ENCODE measurements at places on chromosomes 5 and 9.

DNA sequence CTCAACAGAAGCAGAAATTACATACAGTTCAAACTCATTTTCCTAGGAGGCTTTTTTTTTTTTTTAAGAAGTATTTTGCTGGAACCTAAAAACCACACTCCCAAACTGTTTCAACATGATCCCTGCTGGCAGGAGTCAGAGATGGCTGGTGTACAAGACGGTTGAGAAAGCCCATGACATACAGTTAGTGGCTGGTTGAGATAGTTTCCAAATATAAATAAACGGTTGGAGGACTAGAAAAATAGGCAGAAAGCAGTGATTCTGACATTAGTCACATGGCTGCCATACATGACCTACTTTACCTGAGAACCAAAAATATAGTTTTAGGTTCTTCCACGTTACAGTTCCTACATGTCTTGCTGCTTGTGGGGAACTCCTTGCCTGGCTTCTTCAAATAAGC, 31.7 kb upstream of the BASP1 start:
- no peak for DNase-seq

DNA sequence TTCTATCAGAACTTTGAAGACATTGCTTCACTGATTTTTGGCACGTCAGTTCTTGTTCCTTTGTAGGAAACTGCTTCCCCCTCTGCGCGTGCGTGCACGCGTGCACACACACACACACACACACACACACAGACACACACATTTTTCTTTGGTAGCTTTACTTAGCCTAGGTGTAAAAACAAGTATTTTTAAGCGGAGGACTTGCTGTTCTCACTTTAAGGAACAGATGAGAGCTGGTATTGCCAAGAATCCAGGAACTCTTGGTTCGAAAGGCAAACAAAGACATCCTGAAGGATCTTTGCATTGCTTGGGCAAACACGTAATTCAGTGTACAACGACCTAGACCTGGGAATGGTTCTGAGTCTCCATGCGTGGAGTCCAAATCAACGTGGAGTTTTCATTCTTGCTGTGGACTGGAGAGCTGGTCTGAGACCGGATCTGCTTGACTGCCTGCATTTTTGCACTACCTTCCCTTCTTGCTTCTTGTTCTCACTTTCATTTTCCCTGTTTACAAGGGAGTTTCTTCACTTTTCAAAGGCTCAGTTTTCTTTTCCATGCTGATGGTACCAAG, 8.2 kb downstream of the TMEM268 start:
- DNase-seq: no peak

- no peak for DNase-seq
These were observed 59.6 kb upstream of the SLC27A6 start for GRCh38 chr5:128905568-128906110.

DNA sequence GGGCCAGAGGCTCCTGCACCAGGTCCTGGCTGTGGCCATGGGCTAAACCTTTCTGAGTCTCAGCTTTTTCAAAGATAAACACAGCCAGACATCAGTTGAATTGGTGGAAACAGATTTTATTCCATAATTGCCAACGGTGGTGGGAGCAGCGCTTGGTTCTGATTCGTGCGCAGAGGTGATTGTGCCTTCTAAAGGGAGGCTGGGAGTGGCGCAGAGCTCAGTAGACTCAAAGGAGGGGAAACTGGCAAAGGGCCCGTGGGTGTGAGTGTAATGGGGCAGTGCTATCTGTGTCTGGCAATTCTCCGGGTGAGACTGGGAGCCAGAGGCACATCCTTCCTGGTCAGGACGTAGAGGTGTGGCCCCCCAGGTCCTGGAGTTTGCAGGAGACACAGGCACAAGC, 169.4 kb upstream of the PPP1R26 start:
- DNase-seq: no peak

- DNase-seq: no peak
These were observed 134.5 kb upstream of the SEMA6A start for GRCh38 chr5:116709082-116709481.

DNA sequence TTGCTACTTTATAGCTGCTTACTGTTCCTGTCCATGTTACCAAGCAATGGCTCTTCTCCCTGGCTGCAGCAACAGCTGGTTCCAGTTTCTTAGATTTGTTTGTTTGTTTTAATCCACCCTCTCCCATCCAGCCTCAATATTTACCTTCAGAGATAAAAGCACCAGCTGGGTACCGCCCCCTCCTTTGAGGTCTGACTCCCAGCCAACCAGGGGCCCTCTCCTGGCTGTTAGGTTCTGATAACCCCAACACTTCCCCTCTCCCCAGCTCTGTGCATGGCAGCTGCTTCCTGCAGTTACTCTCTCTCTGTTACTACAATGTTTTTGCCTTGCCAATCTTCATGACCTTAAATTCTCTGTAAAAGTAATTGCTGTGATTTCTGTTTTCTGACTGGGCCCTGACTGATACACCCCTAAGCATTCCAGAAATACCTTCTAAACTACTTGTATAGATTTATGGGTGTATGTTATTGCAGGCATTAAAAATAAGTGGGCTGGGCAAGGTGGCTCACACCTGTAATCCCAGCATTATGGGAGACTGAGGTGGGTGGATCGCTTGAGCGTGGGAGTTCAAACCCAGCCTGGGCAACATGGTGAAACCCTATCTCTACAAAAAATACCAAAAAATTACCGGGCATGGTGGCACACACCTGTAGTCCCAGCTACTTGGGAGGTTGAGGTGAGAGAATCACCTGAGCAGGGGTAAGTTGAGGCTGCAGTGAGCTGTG, 2.6 kb upstream of the GCNT1 start:
- peak; percentile 8 for DNase-seq

DNA sequence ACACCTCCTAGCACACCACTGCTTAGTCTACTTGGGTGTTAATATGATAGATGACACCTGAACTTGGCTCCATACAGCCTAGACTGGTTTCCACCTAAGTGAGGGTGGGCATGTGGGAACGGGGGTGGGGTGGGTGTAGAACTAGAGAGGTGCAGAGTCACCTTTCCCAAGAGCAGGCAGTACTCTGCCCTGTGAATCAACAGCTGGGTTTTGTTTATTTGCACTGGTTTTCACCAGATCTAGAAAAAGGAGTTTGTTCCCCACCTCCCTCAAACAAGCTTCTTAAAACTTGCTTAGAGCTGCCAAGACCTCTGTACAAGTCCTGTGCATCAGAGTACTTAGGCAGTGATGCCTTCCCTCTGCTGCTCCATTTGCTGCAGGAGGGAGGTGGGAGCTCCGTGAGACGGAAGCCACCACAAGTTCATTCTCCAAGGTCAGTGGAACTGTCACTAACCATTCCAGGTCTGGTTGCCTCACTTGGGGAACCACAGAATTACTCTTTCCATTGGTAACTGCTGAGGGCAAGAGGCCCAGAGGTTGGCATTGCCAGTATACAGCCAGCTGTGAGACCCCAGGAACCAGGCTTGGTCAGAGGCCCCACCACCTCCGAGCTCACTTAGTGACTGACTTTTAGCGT, 163.5 kb downstream of the NR3C1 start:
- no peak for DNase-seq

DNA sequence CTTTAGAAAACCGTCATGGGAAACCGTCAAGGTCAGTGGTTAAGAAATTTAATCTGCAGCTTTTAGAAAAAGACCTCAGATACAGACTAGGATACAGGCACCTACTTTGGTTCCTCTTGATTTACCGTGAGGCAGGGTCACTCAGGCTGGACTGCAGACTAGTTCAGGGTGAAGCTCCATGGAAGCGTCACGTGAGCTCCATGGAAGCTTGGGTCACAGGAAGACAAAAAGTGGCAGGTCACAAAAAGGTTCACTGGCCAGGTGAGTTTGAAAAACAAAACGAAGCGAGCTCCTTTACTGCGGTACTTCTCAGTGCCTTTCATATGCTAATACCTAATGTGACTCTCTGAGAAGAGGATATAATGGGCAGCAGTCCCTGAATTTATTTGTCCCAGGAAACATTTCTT, 43.0 kb downstream of the PRRC2B start:
- DNase-seq: no peak

GRCh38 chr5:142445266-142445665, 120.4 kb upstream of the SPRY4 start:
- no peak for DNase-seq

DNA sequence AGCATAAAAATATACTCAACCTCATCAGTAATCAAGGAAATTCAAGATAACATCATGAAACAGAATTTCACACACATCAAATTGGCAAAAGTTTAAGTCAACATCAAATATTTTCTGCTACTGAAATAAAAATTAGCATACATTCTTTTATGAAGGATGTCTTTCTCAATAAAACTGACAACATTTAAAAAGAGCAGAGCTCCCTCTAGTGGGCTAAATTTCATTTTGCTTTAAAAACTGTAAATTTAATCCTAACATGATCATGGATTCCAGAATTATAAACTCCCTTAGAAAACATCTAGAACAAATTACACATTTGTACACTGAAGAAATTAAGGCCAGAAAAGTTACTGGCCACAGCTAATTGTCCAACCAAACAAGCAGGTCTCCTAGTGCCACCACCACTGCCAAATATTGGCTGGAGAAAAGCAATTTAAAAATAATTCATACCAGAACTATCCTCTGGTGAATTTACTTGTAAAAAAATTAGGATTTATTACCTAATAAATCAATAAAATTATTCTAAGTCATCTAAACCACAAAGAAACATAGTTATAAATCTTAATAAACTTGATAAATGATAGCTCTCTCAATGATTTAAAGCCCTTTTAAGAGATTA, 31.2 kb downstream of the DEPDC1B start:
- DNase-seq: no peak

GRCh38 chr5:150309101-150309885, 6.6 kb upstream of the ARSI start:
- no peak for DNase-seq

- DNase-seq: no peak
These were observed 130.1 kb downstream of the C9orf50 start for GRCh38 chr9:129490583-129491486.

DNA sequence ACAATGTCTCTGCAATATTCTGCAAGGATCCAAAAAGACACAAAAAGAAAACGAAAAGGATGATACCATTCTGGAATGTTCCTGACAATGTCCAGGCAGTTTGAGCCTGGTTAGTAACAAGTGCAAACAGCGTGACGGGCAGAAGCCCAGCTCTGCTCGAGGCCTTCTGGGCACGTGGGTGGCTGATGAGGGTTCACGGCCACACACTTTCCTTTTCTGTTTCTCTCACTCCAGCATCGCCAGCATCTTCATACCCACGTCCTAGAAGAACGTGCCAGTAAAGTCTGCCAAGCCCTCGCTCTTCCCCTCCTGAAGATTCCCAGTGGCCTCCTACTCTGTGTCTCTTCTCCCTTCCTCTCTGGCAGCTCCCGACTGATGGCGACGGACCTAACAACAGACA, 36.7 kb downstream of the COL23A1 start:
- no peak for DNase-seq

- DNase-seq: no peak
These were observed 2.5 kb upstream of the ADRB2 start for GRCh38 chr5:148823871-148824270.

DNA sequence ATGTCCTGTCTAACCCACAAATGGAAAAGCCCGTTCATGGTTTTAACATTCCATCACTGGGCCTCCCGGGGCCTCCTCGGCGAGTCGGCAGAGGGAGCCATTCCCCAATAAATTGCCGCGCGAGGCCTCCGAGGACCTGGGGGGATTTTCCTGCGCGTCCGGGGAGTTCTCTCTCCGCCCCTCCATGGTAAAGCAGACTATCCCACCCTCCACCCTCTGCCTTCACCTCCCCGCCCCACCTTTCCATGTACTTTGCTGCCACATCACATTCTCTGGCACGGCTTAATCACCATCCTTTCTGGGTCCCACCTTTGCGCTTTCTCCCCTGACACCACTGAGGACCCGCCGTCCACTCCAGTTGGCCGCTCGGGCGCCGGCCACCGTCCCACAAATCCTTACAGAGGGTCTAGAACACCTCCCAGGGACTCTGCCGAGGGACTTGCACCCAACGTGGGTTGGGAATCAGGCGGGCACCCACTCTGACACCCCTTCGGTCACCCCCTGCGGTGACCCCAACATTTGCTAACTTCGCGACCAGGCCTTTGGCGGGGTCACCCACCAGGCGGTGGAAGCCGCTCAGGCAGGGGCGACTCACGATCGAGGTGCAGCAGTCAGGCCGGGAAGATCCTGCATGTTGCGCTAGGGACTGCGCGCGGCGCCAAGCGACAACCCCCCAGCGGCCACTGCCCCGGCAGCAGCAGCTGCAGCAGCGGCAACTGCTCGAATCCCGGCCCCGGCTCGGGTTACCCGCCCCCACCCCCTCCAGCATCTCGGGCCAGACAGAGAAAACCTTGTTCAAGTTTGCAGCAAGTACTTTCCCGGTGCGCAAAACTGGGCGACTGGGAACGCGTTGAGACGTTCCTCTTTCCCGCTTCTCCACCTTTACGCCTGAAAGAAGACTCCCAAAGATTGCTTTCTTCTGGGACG, at the start of gene MEGF10:
Gene MEGF10 (plus strand): TSS at position 778 of the 927 bp plus-strand sequence. CDS start 40,513 bp downstream, outside the sequence.
- DNase-seq: no peak

GRCh38 chr9:92749934-92750315, 14.7 kb downstream of the BICD2 start:
- DNase-seq: no peak

DNA sequence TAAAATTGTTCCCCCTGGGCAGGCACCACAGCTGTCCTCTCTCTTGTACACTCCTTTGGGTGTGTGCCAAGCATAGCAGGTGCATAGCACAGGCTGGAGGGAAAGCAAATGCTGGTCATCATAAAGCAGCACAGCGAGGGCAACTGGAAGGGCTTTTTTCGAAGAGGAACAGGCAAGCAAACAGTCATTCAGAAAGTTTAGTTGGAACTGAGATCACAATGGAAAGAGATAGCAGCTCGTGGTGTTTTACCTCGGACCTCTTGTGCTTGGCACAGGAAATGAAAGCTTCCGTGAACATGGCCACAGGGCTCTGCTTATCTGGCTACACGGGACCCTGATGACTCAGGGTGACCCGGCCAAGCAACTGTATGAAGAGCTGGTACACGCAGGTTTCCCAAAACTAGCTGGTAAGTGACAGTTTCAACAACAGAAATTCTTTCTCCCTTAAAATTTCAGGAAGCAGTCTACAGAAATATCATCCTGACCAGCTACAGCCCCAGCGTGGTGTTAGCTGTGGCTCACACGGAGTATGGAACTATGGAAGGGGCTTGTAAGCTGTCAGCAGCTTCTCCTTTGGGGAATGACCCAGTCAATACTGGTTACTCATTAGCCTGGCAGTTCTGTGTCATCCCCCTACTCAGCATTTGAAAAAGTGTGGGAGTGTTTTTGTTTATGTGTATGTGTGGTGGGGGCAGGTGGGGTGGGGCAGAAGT, 48.1 kb downstream of the POC5 start:
- no peak for DNase-seq

- no peak for DNase-seq
These were observed 8.3 kb downstream of the PPIC start for GRCh38 chr5:123028222-123028621.

- DNase-seq: no peak
These were observed 54.4 kb downstream of the AUH start for GRCh38 chr9:91307279-91307678.

DNA sequence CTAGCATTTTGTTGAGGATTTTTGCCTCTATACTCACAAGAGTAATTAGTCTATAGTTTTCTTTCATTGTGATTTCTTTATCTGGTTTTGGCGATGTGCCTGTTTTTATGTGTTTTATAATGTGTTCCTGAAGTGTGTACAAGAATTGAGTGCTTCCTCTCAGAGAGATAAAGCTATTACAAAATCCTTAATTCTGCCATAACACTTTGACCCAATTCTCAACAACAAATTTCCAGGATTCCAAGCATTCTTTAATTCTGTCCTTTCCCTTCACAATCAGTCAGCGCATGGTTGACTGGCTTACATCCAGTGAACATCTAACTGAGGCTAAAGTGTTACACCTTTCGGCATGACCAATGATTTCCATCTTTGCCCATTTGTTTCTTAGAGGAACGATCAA, 282.9 kb upstream of the MVB12B start:
- no peak for DNase-seq

- DNase-seq: no peak
These were observed 21.6 kb downstream of the TJP2 start for GRCh38 chr9:69195668-69196067.
